Naive thymus-derived CD4-positive, alpha-beta T cell (primary cell): ENCODE measurements at places on chromosomes 16 and 17.

- no peak for DNase-seq
These were observed 922.8 kb upstream of the EEF2KMT start for GRCh38 chr16:6020162-6020985.

- no peak for DNase-seq
These were observed 294.5 kb downstream of the FOXL1 start for GRCh38 chr16:86872833-86873232.

DNA sequence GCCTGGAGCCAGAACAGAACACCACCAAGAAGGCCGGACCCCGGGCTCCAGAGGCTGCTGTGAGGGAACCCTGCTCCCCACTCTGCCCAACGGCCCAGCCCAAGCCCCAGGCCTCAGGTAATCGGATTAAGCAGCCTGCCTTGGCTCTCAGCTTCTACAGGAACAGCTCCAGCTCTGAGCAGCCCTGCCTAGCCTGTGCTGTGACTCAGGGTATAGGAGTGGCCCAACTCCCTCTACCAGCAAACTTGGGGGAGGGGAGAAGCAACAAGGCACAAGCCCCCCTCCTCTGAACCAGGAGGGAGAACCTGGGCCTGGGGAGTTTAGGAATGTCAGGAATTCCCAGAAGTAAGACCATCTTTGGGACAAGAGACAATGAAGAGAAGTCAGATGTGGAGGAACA is 849 bp upstream of the SOX15 start:
- DNase-seq, result no peak

DNA sequence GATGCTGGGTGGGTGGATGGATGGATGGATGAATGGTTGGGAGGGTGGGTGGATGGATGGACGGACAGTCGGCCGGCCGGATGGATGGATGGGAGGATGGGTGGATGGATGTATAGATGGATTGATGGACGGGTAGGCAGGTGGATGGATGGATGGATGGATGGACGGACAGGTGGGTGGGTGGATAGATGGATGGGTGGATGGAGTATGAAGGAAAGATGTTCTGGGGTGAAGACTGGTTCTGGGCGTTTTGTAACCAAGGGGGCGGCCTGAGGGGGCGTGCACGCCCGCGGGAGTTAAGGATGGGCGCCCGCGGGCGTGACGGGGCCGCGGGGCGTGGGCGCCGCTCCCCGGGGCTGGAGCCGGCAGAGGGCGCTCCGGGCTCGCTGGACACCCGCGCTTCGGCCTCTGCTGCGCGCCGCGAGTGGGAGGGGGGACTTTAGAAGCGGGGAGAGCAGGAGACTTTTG is at the start of gene NECAB2:
TSS of gene NECAB2 (plus strand) at position 407 of the 468 bp plus-strand sequence. CDS start 405 bp downstream, outside the sequence.
- no peak for DNase-seq

- DNase-seq, result no peak
These were observed 126.6 kb downstream of the TMEM132E start for GRCh38 chr17:34706029-34706428.

- no peak for DNase-seq
These were observed 37.7 kb downstream of the C16orf78 start for GRCh38 chr16:49411121-49411970.

- DNase-seq, result no peak
These were observed 665.9 kb upstream of the SALL1 start for GRCh38 chr16:51816929-51817328.

- no peak for DNase-seq
These were observed 666 bp upstream of the METTL9 start for GRCh38 chr16:21598701-21599121.

GRCh38 chr16:56191835-56192634 is 746 bp downstream of the GNAO1 start:
- DNase-seq, result no peak
